Activated naive CD4-positive, alpha-beta T cell treated with anti-CD3 and anti-CD28 coated beads, Interleukin-2, amount 50 U/mL, for 72 hours (primary cell): ENCODE measurements at places on chromosomes 6 and 20.

GRCh38 chr6:126949786-126950185, 168.7 kb upstream of the RSPO3 start:
- DNase-seq = no peak

GRCh38 chr6:8947900-8948299, 512.6 kb upstream of the SLC35B3 start:
- no peak for DNase-seq

DNA sequence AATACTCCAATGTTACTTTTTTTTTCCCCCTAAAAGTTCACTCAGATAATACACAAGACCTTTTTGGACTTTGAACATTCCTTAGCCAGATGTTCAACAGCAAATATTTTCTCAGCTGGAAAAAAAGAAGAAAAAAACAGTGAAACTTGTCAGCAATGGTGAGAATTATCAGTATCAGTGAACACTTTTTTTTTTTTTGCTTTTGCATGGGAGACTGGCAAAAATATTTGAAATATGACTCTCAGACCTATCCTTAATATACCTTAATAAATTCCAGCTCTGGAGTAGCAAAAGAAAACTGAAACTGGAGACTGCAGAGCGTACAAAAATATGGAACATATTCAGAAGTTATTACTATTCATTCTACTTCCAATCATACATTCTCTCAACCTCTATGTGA, 92.3 kb downstream of the RFPL4B start:
- no peak for DNase-seq

DNA sequence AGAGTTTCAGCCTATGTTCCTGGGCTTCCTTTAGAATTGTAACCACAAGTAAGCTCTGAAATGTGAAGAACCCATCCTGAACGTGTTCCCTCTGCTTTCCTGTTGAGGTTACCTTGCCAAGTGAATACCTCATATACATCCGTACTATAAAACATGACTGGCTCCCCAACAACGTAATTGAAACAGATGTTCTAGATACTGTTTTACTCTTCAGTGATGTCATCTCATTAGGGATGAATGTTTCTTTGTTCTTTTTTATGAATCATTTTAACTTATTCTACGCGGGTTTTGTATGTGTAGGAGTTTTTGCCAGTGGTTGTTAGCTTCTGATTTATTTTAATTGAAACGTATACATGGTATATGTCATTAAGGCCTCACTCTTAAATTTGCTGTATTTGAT, 166.8 kb downstream of the SAMD5 start:
- no peak for DNase-seq

DNA sequence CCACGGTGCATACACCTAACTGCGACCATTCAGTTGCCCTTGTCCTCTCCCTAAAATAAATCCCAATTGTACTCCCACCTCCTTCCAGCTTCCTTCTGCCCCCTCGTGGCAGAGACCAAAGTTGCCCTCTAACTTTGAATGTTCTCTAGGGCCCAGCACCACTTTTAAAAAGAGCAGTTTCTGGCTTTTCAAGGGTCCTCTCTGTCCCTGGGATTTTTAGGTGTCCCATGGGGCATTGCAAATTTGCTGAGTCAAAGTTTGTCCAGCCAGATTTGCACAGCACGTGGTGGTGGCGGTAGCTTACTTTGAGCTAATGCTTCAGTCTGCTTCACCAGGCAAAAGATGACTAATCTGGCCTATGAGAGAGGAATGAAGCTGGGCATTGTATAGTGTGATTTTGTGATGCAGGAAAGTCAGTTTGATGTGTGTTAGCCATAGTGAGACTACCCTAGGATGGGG, 100.2 kb downstream of the PERP start:
- peak; percentile 22 for DNase-seq

DNA sequence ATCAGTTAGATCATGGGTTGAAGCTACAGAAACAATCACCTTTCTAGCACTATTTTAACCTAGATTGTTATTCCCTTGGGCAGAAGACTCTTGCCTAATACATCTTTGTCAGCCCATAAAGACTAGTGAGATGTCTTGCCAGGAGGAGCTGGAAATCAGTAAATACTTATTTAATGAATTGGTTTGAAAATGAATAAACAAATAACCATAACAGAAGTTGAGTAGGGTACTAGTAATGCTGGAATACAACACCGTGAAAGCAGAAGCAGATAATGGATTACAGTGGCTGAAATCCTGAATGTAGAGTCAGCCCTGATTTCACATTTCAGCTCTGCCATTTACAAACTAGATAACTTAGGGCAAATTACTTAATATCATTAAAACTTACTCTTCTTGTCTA, 236.1 kb downstream of the PACRG start:
- DNase-seq = no peak

- DNase-seq = no peak
Observed at GRCh38 chr20:35166242-35166830, 5.5 kb upstream of the PROCR start.

GRCh38 chr6:157186785-157187181, 136.5 kb downstream of the TMEM242 start:
- DNase-seq = no peak
